ENCODE measurements at places on chromosomes 2 and 18.

DNA sequence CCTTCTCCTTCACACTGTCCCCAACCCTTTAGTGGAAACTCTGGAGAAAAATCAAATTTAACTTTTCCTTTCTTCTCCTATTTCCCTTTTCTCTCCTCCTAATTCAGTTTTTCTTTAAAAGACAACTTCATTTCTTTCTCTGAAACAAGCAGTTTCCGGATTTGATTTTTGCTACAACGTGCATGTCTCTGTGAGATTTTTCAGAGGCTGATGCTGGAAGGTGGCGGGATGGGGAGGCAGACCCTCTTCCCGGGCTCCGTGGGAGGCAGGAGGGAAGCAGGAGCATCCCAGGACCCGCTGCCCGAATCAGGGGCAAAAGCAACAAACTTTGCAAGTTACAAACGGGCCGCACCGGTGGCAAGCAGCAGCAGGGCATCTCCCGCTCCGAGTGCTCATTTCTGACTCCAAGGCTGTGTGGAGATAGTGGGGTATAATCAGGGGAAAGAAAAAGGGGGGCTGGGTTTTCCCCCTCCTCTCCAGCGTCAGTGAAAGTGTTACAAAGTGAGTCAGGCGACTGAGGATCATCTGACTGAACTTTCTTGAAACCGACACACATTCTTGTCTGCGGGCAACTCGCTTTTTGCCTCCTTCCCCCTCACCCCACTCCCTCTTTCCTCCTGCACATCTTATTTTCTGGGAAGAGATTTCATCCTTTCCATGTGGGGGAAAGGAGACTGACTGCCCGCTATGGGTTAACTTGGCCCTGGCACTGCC is 6.4 kb downstream of the ZEB2 start:
- no peak for DNase-seq

- no peak for DNase-seq
These were observed 20.5 kb downstream of the SLC3A1 start for GRCh38 chr2:44295633-44296359.

DNA sequence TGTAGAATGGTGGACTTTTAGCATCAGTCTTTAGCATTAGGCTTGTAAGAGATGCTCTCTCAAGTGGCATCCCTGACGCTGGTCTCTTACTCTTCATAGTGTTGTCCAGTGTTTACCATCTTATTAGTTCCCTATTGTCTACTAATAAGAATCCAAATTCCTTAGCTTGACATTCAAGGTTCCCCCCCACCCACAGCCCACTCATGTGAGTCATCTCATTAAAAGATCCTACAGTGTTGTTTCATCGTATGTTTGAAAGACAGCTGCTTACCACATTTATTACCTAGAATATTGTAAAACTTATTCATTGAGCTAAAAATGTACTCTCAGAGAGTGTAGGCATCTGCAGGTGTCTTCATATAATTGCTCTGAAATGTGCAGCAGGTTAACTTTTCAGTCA is 28.5 kb downstream of the EIF5B start:
- no peak for DNase-seq

GRCh38 chr18:74994502-74995418 is 214.2 kb downstream of the PTGR3 start:
- peak; percentile 72 for DNase-seq

DNA sequence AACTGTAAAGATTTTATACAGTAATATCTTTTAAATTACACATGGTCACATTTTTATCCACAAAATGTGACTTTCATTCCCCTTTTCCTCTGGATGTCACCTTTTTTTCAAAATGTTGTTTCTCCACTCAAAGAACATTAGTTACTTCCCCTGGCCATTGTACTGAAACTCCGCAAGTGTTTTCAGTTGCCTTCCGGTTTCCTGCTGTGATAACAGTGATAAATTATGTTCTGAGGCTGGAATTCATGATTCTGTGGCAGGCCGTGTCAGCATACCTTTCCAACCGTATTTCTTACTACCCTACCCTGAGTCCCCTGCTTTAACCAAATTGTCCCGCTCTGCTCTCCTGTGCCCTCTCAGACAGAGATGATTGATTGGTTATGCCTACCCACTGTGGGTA is 53.5 kb downstream of the MGAT5 start:
- no peak for DNase-seq

GRCh38 chr18:72122103-72122502 is 422.0 kb downstream of the CBLN2 start:
- DNase-seq = no peak

Measured in activated CD8-positive, alpha-beta memory T cell treated with anti-CD3 and anti-CD28 coated beads, Interleukin-2, amount 10 ng/mL, durations not matched to agents 7 days and 5 days (primary cell).